ENCODE measurements at places on chromosomes 13 and 19.

DNA sequence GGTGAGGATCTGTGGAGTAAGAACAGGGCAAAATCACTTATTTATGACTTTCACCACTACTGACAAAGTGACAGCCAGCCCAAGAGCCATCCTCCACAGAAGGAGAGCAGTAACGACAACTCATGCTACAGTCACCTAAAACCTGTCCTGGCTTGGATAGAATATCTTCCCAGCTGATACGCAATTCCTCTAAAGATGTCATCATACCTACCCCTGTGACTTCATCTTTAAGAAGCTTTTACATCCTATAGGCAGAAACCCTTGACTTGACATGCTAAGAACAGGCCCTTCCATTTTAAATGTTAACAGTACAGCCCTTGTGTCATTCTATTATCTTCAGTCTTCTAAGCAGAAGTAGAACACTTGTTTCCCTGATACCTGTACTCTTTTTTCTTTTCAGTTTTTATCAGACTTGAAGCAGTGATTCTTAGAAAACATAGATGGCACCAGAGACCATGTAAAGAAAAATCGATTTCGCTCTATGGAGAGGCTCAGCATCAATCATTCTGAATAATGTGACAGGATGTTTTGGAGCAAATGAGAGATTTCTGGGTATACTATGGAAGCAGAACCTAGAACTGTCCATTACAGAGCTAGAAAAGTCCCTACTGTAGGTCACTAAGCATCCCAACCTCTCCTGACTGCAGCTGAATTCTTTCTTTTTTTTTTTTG lies 20.1 kb downstream of the STOML3 start:
- no peak for DNase-seq

- no peak for DNase-seq
These were observed at the start of gene FAM124A for GRCh38 chr13:51222037-51222685. Gene FAM124A (plus strand): TSS chr13:51222398. CDS start chr13:51222502, 104 bp downstream.

- DNase-seq = no peak
These were observed 2.6 kb downstream of the POU2F2 start for GRCh38 chr19:42129399-42130253.

- no peak for DNase-seq
These were observed 444.6 kb upstream of the SGCG start for GRCh38 chr13:22736084-22736767.

DNA sequence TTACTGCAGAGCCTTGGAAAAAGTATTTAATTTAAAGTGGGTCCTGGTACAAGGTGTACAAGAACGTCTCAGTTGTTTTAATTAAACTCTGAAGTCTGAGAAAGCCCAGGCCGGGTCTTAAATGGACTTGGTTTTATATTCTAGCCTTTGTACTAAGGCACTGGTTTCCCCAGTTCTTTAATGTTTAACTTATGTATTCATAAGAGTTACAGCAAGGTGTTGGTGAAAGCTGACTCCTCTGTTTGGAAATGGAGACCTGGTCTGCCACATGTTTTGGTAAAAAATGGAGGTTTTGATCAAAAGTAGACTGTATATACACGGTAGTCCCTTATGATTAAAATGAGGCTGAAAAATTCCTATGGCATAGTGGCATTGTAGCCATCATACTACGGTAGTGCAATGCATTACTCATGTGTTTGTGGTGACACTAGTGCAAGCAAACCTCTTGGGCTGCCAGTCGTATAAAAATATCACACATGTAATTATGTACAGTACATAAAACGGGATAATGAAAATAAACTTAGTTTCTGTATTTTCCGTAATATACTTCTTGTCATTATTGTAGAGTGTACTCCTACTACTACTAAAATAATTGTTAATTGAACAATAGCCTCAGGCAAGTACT lies 883.4 kb upstream of the SPRY2 start:
- no peak for DNase-seq

GRCh38 chr13:92103689-92104153 lies 705.3 kb downstream of the GPC5 start:
- DNase-seq = no peak

DNA sequence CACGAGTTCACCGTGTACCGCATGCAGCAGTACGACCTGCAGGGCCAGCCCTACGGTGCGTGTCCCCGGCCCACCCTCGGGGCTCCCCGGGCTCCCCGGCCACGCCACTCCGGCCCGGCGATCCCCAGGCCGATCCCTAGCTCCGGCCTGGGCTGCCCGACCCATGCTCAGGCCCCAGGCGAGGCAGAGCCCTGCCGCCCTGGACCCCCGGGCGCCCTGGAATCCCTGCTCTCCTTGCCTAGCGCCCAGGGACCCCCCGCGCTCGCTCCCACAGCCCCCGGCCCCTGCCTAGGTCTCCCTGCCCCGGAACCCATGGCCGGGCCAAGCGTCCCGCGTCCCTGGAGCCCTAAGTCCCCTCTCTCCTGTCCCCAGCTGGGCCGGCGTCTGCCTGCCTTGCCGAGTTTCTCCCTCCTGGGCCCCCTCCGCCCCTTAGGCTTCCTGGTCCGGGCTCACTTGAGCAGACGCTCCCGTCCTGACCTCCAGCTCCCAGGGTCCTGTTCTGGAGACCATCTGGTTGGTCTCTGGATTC lies 494 bp downstream of the NCLN start:
- DNase-seq = no peak

DNA sequence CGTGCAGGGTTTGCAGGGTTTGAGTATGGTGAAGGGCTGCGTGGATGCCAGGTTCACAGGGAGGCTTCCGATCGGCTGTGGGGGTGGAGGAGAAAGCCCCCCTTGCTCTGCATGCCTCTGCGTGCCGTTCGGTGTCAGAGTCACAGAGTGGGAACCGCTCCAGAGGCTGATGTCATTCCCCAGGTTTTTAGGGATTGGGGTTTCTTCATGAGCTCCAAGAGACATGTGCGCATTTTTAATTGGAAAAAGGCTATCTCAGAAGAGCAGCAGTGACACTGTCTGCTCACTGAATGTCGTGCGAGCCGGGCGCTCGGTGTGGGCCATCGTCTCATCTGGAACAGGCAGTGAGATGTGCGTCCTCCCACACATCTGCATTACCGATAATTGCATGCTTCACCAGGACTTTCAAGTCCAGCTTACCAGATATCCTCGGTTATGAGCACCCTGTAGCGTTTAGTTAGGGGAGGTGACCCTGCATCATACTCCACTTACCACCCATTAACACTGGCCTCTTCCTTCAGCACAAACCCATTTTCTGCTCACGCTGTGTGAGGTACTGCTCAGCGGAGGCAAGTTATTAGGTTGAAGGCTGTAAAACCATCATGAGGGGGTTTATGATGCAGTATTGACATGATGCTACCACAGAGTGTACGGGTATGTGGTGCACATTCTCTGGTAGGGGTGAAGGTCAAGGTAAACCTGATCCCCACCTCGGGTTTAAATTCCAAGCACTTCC lies 1.7 kb downstream of the MCF2L start:
- no peak for DNase-seq

- no peak for DNase-seq
These were observed 864.1 kb downstream of the DIAPH3 start for GRCh38 chr13:59299584-59299983.

DNA sequence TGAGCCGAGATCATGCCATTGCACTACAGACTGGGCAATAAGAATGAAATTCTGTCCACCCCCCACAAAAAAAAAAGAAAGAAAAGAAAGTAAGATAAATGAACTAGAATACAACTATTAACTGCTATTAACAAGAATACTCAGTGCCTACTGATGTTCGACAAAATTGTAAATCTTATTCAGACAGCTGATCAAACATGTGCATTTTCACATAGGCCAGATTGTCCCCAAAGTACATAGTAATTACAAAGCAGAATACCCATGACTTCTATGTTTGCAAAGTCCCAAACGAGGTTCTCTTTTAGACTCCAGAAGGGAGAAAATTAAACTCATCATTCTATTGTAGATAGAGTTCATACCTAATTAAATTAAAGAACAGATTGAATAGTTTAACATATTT lies 113.4 kb downstream of the UFM1 start:
- DNase-seq = no peak

GRCh38 chr19:3478409-3479176 lies 1.7 kb downstream of the SMIM24 start:
- DNase-seq = no peak

GRCh38 chr19:30029721-30030510 lies 87.9 kb downstream of the URI1 start:
- no peak for DNase-seq

GRCh38 chr13:109154546-109154945 lies 525.1 kb downstream of the MYO16 start:
- no peak for DNase-seq

DNA sequence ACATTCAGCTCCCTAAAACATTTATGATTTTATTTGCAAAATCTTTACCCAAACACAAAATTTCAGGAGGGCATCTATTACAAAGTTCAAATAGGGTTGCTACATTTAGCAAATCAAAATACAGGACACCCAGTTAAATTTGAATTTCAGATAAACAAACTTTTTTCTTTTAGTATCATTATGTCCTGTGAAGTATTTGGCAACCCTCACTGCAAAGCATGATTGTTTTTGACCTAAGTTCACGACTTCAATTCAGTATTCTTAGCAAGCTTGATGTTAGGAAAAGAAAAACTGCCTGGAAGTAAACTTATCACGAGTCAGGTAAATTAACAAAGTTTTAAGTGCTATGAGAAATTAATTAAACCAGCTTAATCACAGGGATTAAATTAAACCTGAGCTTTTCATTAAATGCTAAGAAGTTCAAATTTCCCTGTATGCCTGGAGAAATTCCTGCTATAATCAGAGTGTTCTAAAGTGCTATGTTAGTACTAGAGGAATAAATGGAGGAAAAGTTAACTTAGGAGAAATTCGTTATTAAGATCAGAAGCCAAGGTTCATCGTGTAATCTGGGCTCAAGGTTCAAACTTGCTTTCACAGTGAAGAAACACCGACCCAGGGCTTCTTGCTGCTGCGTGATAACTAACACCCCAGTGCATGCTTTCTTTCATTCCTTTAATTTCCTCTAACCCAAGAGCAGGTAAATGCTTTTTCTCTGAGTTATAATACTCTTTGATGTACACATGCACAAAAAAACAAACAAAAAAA lies 298.1 kb downstream of the FOXO1 start:
- DNase-seq = no peak

GRCh38 chr19:36773223-36773579 lies 594 bp upstream of the ZNF850 start:
- DNase-seq = no peak

GRCh38 chr13:44397766-44398223 lies 24.2 kb downstream of the SERP2 start:
- no peak for DNase-seq

- DNase-seq = no peak
These were observed 19.8 kb downstream of the ZNF583 start for GRCh38 chr19:56423985-56424353.

DNA sequence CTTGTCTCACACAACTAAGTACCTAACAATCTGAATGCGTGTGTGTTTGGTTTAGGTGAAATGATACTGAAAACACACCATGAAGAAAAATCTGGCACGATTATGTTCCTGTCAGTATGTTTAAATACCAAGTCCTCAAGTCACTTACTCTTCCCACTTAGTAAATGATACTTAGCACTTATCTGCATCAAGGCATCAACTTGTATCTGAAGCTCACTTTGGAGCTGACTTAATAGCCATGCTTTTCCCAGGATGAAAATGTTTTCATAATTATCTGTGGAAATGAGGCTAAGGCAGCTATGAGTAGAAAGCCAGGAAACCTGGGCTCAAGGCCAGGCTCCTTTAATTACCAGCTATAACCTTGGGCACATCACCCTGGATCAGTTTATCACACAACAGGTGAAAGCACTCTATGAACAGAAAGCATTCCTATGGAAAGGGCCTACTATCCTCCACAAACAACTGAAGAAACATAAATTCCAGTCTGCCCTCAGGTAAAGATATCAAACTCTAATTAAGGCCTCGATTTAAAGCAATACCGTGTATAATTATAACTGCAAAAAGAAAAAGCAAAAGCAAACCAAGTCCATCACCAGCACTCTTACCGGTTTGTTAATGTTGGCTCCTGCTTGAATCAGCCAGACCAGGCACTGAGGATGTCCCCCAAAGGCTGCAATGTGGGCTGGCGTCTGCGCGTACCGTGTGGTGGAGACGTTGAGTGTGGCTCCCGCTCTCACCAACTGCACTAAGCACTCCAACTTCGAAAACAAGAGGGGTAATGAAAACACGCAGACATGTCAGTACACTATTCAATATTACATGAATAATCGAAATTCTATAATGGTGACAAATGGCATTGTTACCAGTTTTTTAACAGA lies 4.6 kb downstream of the ANKRD10 start:
- no peak for DNase-seq

GRCh38 chr19:18340990-18341868 lies 831 bp downstream of the PGPEP1 start:
- DNase-seq = peak; percentile 66

DNA sequence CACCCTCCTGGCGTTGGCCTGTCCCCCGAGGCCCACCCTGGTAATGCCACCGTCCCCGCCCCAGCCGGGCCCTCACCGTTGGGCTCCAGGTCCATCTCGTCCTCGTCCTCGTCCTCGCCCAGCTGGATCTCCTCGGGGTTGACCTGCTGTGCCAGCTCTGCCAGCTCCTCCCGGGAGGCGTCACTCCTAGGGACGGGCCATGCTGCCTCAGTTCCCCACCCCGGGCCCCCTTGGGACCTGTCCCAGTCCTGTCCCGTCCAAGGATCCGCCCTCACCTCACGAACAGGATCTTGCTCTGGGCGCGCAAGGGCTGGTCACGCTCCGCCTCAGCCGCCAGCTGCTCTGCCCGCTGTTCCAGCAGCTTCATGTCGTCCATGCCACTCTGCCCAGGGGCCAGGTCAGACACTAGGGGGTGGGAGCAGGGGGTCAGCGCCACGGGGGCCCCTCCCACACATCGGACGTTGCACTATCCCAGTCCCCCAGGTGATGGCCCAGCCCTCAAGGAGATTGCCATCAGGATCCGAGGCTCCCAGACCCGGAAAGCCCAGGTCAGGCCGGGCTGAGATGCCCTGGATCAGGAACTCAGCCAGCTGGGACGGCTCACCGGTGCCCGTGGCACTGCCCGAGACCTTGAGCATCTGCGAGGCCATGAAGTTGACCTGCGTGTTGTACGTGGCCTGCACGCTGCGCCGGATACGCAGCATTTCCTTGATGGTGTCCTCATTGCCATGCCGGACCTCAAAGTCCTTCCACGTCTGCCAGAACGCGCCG lies 9.5 kb downstream of the XAB2 start:
- no peak for DNase-seq

- peak; percentile 82 for DNase-seq
These were observed 130.3 kb upstream of the LSM14A start for GRCh38 chr19:34041925-34042521.

DNA sequence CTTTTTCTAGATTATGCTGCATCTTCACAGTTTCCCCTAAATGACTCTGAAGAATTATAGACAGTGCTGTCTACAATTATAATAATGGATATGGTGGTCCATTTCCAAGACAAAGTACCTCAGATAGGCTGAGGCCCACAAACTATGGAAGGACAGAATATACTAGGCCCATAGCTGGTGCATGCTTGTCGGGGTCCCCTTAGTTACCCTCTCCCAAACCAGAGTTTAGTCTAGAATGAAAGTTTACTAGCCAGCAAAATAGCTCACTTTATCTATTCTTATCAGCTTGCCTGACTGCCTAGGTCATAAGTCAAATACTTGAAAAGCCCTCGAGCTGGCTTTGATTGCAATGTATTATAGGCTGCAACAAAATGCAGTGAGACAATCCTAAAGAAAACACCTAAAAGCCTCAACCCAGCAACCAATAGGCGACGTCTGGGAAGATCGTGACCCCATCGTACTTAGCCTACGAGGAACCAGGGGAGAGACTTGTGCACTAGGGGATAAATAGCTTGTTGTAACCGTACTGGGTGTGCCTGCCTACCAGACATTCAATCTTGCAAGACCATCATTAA lies 785 bp upstream of the IGFL2 start:
- no peak for DNase-seq

Data from right atrium auricular region (tissue), 2 donors.